ENCODE measurements at places on chromosomes 1 and 21.

DNA sequence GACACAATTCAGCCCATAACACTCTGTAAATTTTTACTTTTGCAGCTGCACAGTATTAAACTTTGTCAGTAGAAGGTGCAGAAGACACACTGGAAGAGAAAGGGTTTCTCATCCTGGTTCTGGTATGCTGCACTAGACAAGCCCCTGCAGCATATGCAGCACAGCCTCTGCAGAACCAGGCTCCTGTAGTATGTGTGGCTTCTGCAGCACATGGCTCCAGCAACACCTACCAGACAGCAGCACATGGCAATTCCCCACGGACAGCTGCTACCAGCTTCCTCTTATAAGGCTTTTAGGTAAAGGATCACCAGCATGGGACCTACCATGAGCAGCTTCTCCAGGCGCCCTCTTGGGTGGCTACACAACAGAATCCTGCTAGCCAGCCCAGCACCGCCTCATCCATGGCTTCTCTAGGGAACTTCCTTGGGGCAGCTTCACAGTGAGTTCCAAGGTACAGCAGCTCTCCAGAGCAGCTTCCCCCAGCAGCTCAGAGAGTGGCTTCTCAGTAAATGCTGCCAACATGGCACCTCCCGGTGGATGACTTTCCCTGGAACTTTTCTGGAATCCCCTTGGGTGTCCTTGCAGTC is 534.4 kb upstream of the CXADR start:
- no peak for DNase-seq

DNA sequence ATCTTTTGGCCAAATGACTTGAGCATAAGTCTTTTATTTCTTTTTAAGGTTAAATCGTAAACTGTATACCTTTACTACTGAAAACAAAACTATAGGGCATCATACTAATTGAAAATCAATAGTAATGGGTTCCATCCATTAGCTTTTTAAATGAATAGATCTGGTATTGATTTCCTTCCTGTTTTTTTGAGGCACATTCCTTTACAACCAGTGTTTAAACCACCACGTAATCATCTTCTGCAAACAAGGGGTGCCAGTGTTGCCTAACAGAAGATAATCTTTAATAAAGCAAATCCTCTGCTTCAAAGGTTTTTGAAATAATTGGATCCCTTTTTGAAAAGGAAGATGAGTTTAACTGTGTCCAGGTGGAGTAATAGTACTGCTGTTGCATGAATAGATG is 48.7 kb upstream of the ANGPTL1 start:
- DNase-seq = no peak

- no peak for DNase-seq
Observed at GRCh38 chr1:93694819-93695218, 13.2 kb upstream of the BCAR3 start.

GRCh38 chr1:169048043-169048442 is 58.4 kb upstream of the ATP1B1 start:
- DNase-seq = no peak

GRCh38 chr1:228007801-228008341 is 1.1 kb downstream of the WNT3A start:
- no peak for DNase-seq

DNA sequence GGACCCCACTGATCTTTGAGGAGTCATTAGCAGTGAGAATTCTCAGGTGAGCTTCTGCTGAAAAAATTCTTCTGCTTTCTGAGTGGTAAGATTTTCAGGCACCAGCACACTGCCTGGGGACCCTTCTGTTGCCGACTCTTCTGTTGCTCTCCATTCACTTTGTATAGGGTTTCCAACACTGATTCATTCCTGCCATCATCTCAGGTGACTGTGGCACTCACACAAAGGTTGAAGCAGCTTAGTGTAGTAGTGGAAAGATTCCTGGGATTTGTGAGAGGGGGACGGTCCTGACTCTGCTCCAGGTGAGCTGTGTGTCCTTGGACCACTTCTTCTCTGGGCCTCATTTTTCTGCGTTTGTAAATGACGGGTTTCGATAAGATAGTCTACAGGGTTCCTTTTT is 9.4 kb downstream of the UTP11 start:
- no peak for DNase-seq

DNA sequence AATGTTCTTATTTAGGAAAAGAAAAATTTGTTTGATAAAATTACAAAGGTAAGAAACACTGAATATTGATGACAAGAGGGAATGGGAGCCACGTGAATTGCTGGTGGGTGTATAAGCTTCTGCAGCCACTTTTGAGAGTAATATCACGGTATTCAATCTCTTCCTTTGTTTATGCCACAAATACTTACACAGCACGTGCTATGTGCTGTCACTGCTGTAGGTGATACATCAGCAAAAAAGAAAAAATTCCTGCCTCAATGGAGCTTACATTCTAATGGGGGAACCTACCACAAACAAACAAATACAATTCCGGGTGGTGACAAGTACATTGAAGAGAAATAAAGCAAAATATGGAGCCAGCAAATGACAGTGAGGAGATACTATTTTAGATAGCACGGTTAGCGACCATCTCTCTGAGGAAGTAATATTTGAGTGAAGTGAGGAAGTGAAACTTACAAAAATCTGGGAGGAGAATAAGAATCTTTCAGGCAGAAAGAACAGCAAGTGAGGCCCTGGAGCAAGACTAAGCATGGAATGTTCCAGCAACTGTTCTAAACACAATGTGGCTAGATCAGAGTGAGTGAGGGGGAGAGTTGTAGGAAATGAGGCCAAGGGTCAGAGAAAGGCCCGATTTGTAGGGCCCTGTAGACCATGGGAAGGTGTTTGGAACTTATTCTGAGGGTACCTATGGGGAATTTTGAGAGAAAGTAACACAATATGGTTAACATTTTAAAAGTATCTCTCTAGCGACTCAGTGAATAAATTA is 2.6 kb upstream of the FCRLB start:
- DNase-seq = no peak

GRCh38 chr1:107900090-107900945 is 64.7 kb downstream of the VAV3 start:
- DNase-seq = no peak

DNA sequence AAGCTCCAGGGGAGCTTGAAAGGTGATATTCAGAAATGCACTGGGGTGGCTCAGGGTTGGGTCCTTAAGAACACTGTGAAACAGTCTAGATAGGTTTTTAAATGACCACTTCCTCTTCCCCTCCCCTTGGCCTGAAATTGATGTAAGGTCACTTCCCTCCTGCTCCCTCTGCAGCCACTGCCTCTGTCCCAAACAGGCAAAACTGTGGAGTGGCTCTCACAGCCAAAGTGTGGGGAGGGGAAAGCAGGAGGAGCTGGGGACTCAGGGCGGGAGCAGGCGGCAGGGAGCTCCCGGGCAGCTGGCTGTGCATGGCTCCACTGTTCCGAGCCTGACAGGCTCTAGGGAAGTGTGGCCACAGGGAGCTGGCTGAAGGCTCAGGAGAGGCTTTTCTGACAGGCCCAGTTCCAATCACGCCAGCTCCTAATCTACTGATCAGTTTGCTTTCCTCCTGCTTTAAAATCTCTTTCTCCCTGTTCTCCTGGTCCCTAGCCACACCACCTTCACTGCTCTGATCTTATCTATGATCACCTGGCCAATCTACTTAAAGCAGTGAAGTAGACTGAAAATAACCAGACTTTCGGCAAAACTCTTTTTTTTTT is 5.1 kb upstream of the CSRP1 start:
- DNase-seq = no peak

GRCh38 chr1:198681831-198682759 is 43.3 kb downstream of the PTPRC start:
- DNase-seq = no peak

- no peak for DNase-seq
Observed at GRCh38 chr1:99820546-99820945, 29.6 kb upstream of the AGL start.

DNA sequence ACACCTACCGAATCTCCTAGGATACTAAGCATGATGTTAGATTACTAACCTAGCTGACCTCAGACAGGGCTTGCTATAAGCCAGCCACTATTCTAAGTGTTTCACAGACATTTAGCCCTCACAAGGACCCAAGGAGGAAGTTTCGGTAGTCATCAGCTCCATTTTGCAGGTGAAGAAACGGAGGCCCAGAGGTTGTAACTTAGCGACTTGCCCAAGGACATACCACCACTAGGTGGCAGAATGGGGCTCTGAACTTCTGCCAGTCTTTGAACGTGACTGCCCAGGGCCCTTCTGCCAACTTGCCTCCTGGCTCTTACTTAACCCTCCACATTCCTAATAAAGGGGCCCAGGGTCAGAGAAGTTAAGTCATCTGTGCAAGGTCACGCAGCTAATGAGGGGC is 283.5 kb downstream of the C1orf94 start:
- no peak for DNase-seq

DNA sequence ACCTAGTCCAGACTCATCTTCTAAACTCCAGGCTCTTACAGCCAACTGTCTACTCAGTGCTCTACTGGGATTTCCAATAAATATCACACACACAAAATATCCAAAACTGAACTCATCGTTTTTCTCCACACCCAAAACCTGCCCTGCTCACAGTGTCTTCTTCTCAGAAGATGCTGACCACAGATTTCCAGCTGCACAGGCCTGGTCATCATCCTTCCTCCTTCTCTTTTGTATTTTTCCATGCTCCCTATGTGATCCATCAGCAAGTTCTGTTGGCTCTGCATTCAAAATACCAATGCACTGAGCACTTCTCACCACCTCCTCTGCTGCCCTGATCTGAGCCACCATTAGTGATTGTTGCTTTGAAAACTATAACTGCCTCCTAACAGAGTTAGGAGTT is 159.5 kb upstream of the KAZN start:
- no peak for DNase-seq

- no peak for DNase-seq
Observed at GRCh38 chr1:229230140-229230892, 40.6 kb upstream of the RAB4A start.

- no peak for DNase-seq
Observed at GRCh38 chr1:22921452-22922126, 51.1 kb downstream of the LACTBL1 start.

DNA sequence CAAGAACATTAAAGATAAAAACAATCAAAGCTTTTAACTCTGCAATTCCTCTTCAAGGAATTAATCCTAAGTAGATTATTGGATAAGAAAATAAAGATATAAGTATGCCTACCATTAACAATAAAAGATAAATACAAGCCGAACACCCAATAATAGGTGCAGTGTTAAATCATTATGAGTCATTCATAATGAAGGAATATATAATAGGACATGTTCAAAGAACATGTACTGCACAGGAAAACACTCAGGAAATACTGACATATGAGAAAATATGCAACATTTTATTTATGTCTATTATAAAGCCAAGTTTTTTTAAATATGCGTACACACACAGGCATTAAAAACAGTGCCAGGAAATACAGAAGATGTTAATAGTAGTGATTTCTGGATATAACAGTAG is 11.1 kb upstream of the EXO1 start:
- DNase-seq = no peak

DNA sequence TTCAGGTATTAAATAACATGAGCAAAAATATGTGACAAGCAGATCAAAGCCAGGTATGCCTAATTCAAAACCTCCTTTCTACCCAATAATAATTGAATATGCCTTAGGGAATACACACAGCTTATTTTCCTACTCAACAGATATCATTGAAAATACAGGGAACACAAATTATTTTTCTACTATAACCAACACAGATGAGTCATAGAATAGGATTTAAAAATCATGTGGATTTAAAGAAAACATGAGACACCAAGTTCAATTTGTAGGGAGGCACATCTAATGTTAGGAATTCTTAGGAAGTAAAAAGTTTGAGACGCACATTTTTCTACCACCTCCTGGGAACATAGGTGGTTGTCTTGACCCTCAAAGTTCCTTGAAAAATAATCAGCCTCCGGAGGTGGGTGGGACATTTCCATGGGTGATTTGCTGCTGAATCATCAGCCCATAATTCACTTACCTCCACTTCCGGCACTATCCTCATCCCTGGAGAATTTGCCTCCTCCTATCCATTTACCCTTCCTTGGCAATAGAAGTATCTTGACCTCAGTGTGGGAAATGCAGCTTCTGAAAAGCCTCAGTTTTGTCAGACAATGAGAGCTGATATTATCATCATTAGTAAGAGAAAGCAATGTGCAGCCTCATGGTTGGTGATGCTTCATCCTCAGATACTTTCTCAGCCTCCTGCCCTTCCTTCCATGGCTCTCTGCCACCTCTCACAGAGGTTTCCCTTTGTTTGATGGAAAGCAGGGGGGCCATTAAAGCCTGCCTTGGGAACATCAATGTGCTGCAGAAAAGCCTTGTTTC is 33.5 kb upstream of the RGS4 start:
- DNase-seq = peak; percentile 92

GRCh38 chr1:29456685-29457435 is 220.5 kb downstream of the PTPRU start:
- DNase-seq = no peak

- DNase-seq = no peak
Observed at GRCh38 chr1:17084787-17085186, 31.0 kb upstream of the SDHB start.

DNA sequence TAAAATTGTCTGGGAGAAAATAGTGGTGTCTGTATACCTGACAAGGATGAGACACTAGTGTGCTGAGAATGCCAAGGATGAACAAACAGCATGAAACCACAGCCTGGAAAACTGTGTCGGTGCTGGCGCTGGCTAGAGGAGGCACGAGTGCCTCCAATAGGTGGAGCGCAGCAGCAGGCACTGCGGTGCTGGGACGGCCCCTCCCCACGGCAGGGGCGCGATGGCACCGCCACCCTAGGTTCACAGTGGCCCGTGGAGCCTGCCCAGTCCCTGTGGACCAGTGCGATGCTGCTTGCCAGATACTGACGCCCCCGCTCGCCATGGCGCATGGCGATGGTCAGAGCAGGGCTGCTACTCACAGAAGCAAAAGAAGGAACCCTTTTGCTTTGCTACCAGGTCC is 6.8 kb downstream of the CFAP410 start:
- DNase-seq = no peak

DNA sequence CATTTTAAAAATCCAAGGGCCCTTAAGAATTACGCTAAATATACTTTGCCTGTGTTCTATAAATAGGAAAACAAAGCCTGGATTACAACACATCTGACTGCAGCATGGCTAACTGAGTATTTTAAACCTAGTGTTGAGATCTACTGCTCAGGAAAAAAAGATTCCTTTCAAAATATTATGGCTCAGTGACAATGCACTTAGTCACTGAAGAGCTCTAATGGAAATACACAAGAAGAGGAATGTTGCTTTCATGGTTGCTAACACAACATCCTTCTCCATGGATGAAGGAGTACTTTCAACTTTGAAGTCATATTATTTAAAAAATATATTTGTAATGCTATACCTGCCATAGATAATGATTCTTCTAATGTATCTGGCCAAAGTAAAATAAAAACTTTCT is 248.3 kb upstream of the NEGR1 start:
- DNase-seq = no peak

Measured in COLO829 (cell line).